ENCODE measurements at places on chromosomes 4 and X.

GRCh38 chrX:19642241-19643109 is 127.2 kb upstream of the MAP3K15 start:
- no peak for DNase-seq

DNA sequence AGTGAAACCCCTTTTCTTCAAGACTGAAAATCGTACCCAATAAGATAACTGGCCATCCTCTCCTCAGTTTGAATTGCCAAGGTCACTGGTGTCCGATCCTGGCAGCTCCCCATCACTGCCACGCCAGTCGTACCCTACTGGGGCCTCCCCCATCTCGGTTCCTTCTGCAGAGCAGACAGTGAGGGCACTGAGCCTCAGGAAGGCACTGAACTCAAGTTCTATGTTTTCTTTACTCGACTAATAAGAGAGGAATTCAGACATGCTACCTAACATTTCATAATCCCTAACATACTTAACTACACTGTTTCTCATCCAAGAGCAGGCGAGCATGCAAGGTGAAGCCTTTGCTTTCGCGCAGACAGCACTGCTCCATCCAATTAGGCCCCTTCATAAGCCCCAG is 23.4 kb downstream of the ZFYVE28 start:
- no peak for DNase-seq

GRCh38 chrX:525134-525533 is 105.5 kb upstream of the SHOX start:
- DNase-seq: no peak

GRCh38 chrX:39439906-39440798 is 638.9 kb downstream of the MID1IP1 start:
- no peak for DNase-seq

DNA sequence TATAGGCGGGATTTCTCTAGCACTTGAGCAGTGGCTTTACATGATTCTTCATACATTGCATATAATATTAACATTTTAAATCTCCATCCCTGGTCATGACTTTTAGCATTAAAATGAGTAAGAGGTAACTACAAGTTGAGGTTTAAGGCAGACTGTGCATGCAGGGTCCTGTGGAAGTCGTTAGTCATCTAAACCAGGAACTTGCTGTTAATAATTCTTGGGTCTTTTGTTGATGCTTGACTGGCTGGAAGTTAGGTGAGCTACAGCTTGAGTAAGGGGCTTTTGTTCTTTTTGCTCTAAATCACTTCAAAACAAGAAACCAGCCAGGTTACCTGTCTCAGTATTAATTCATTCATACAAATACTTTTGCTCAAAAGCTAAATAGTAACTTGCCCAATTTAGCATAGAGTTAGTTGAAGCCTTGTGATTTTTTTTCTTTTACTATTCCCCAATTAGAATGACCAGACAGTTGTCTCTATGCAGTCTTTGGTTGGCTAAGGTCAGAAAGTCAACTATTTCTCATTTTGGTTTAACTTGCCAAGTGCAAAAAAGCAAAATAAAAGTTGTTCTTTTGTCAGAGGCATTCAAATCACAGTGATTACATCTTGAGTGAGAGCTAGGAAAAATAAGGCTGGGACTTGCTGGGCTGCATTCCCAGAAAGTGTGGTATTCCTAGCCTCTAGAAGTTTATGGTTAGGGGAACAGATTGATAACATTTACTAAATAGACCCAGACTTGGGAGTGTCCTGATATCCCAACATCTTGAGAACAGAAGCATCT is 516.9 kb downstream of the PDHA2 start:
- no peak for DNase-seq

- no peak for DNase-seq
Observed at GRCh38 chrX:41971346-41971745, 48.0 kb upstream of the CASK start.

DNA sequence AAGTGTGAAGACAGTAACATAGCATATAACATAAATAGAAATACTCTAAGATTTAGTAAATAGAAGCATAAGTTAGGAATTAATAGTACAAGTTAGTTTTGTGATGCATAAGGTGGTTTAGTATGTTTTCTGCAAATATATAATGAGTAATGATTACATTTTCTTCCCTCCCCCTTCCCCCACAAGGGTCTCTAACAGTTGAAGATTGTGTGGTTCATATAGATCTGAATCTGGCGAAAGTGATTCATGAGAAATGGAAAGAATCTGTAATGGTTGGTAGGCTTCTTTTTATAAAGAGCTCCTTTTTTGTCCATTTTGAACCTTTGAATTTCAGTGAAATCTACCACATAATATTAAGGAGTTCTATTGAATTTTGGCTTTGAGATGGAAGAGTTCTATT is 66.3 kb downstream of the N4BP2 start:
- DNase-seq: no peak

- DNase-seq: no peak
Observed at GRCh38 chr4:108320061-108320460, 151.3 kb upstream of the LEF1 start.

GRCh38 chr4:76459291-76459723 is 24.3 kb downstream of the SHROOM3 start:
- peak; percentile 49 for DNase-seq

GRCh38 chr4:40672528-40673522 is 43.2 kb upstream of the RBM47 start:
- no peak for DNase-seq

Data from right forelimb (tissue), 1 donor.